ENCODE measurements at places on chromosomes 7 and 10. TPM values are rescaled to one million over a fixed set of nuclear protein-coding genes. Genes with fewer than 3 reads are reported as not detected.

DNA sequence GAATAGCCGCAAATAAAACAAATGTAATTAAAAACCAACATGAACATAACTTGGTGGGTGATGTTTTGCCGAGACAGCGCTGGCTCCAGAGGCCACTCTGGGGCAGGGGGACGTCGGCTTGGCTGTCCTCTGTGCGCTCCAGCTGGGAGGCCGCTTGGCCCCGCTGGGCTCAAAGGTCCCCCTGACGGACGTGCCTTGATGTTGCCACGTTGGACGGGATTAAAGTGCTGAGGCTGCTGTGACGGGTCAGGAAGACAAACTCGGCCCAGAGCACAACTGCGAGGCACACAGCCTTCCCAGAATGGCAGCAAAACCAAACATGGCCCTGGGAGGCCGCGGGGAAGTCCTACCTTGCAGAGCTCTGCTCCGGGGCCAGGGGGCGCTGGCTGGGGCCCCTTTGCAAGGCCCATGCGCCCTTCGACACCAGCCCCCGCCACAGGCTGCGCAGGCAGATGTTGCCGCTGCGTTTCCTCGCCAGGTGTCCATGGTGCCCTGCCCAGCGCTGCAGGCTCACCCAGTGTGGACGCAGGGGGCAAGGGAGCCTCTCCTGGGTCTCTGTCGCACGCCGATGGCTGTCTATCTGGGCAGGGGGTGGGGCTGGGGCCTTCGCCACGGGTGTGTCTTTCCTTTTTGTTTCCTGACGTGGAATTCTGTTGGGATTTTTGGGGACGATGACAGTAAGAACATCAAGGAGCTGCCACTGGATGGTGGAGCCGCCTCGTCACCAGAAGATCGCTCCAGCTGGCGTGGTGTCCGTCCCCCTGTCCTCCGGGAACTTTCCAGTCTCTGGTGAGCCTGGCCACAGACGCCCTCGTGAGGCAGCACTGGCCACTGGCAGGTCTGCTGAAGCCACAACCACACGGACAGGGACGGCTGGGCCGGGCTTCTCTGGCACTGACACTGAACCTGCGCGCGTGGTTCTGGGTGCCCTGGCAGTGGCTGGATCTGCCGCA lies 99.6 kb upstream of the DIP2C start:
- H3K4me1 ChIP-seq, result no peaks in the 10 kb centered on the region
- H3K36me3 ChIP-seq, result no peaks in the 10 kb centered on the region
- H3K4me3 ChIP-seq, result peak overlapping the region; percentile 45
- peak; percentile 76 for DNase-seq
- no peaks in the 10 kb centered on the region for H3K27me3 ChIP-seq

GRCh38 chr10:75226656-75227055 lies 9.1 kb downstream of the COMTD1 start:
- H3K27me3 ChIP-seq, result no peaks in the 10 kb centered on the region
- peaks cover 23% of the 10 kb centered on the region for H3K4me1 ChIP-seq
- peak overlapping the region; percentile 84 for H3K27ac ChIP-seq
- H3K4me3 ChIP-seq, result no peak overlapping the region

GRCh38 chr10:131175891-131176290 lies 135.6 kb downstream of the TCERG1L start:
- no peak for DNase-seq
- H3K27ac ChIP-seq, result no peak overlapping the region
- no peaks in the 10 kb centered on the region for H3K27me3 ChIP-seq
- H3K36me3 ChIP-seq, result no peaks in the 10 kb centered on the region
- H3K4me1 ChIP-seq, result no peaks in the 10 kb centered on the region

DNA sequence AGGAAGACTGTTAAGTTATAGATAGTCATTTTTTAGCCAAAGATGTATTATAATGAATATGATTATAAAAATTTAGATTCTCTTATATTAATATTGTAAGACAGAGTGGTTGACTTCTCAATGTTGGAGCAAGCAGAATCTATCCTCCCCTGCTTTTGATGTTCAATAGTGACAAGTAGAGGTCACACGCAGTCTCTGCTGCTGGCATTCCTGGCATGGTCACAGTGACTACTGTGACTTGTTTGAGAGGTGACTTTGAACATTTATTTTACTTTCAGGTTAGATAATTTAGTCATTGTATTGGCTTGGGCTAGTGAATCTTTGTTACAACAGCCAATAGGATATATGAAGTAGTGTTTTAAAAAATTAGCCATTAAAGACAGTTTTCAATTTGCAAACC lies 13.7 kb upstream of the CD36 start:
- DNase-seq, result no peak
- H3K4me1 ChIP-seq, result peaks cover 2% of the 10 kb centered on the region
- no peak overlapping the region for H3K27ac ChIP-seq
- H3K27me3 ChIP-seq, result no peaks in the 10 kb centered on the region
- H3K36me3 ChIP-seq, result no peaks in the 10 kb centered on the region
- no peak overlapping the region for H3K4me3 ChIP-seq

GRCh38 chr10:9209105-9209798 lies 1154.8 kb downstream of the GATA3 start:
- no peaks in the 10 kb centered on the region for H3K36me3 ChIP-seq
- H3K27me3 ChIP-seq, result no peaks in the 10 kb centered on the region
- H3K27ac ChIP-seq, result no peak overlapping the region
- no peak overlapping the region for H3K4me3 ChIP-seq
- H3K4me1 ChIP-seq, result no peaks in the 10 kb centered on the region
- DNase-seq, result peak; percentile 66

DNA sequence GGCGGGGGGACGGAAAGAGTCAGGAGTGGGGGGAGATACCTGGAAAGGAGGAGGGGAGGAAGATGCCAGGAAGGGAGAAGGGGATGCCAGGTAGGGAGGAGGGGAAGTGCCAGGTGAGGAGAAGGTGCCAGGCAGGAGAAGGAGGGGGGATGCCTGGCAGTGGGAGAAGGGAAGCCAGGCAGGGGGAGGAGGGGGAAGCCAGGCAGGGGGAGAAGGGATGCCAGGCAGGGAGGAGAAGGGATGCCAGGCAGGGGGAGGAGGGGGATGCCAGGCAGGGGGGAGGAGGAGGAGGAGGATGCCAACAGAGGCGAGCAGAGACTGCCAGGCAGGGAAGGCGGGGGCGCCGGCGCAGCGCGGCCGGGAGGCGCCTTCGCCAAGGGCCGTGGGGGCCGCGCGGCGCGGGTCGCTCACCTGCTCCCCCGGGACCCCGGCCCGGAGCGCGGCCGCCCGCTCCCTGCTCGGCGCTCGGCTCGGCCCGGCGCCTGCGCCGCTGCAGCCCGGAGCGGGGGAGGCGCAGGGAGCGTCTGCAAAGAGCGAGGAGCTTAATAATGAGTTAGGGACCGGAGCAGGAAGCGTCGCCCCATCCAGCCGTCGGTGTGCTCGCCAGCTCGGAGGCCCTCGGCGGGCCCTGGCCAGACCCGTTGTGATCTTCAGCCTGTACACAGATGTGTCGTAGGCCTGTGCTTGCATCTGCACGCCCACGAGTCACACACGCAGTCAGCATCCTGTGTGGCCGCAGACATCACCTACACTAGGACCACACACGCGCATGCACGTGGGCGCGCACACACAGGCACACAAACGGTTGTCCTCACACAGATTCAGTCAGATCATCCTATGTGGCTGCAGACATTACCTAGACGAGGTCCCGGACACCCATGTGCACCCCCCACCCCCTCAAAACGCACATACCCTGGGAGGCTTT lies 28.4 kb upstream of the SMARCD3 start:
- no peaks in the 10 kb centered on the region for H3K36me3 ChIP-seq
- DNase-seq, result peak; percentile 76
- no peak overlapping the region for H3K27ac ChIP-seq
- H3K27me3 ChIP-seq, result peaks cover 7% of the 10 kb centered on the region
- no peaks in the 10 kb centered on the region for H3K4me1 ChIP-seq

- no peak overlapping the region for H3K4me3 ChIP-seq
- DNase-seq, result peak; percentile 85
- peaks cover 6% of the 10 kb centered on the region for H3K4me1 ChIP-seq
- no peaks in the 10 kb centered on the region for H3K36me3 ChIP-seq
- H3K27ac ChIP-seq, result no peak overlapping the region
Observed at GRCh38 chr7:128022631-128023532, 8.4 kb downstream of the LRRC4 start.

DNA sequence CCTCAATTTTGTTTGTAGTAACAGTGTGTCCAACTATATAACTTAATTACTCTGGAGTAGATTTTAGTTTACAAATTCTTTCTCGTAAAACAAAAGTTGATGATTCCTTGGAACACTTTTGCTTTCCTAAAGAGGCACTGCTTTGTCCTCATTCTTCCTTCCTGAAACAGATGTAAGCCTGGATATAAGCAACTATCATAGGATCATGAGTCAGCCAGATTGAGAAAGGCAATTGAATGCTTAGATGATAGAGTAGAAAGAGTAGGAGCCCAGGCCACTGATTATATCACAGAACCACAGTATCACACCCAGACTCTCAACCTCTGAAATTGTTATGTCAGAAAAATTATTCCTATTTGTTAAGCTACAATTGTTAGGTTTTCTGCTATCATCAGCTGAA lies 69.9 kb downstream of the TMEM106B start:
- no peak overlapping the region for H3K4me3 ChIP-seq
- no peaks in the 10 kb centered on the region for H3K36me3 ChIP-seq
- H3K4me1 ChIP-seq, result no peaks in the 10 kb centered on the region
- H3K27me3 ChIP-seq, result no peaks in the 10 kb centered on the region

DNA sequence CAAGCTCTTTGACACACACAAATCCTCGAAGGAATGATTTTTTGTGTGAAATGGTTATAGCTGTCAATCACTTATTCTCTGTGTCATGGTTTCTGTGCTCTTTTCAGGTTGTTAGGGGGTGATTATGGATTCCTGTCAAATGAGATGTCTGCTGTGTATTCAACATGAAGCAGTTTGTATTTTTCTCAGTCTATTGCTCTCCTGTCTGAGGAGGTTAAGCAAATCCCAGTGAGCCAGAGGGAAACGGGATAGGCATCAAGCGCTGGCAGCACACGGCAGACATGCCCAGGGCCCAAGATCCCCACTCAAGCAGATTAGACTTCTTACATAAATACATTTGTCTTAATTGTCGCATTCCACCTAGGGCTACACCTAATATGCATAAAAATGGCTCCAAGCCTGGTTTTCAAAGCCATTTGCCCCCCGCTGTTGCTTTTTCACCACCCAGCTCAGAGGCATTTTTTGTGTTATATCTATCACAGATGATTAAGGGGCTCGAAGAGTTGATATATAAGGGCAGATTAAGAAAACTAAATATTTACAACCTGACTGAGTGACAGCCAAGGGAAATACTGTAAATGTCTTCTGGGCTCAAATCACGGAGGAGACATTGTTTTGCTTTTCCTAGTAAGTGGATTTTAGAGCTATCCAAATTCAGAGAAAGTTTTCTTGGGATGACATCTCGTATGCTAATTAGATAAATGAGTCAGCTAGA lies 192.7 kb upstream of the LRGUK start:
- no peaks in the 10 kb centered on the region for H3K4me1 ChIP-seq
- no peaks in the 10 kb centered on the region for H3K27me3 ChIP-seq

MKI67 gene
- total RNA-seq, result 0.26 TPM

PTPRN2 gene
- 0.77 TPM for total RNA-seq

ADRA2A gene
- total RNA-seq, result under 0.01 TPM

AKR1C3 gene
- total RNA-seq, result 44.3 TPM

Data from fibroblast of lung (primary cell).